ENCODE measurements at places on chromosomes 6 and 20. TPM values are rescaled to one million over a fixed set of nuclear protein-coding genes. Genes with fewer than 3 reads are reported as not detected.
A peak's percentile ranks its signal among the peaks of the same experiment; 100 is the strongest.

Gene DYNLT2
- 0.64 TPM for polyA plus RNA-seq

- DNase-seq, result peak; percentile 15
These were observed 3.0 kb downstream of the FLRT3 start for GRCh38 chr20:14334306-14334930.

Gene CASS4
- polyA plus RNA-seq, result 36.8 TPM

- DNase-seq, result no peak
These were observed 15.2 kb upstream of the PRR18 start for GRCh38 chr6:166323395-166323794.

DNA sequence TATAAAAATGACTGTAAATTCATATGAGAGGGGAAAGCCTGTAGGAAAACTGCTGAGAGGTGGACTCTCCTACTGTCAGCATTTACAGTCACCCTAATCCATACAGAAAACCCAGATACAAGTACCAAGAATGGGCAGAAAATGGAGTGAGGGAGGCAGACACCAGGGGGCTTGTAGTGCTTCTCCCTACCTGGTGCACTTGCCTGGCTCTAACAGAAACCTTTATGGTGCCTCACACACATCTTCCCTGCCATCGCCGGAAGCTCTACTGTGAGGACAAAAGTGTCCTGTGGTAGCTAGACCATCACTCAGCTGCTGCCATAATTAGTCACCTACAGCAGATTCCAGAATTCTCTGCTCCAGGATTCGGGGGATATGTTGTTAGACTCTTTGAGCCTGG, 441.3 kb downstream of the TFAP2B start:
- DNase-seq, result no peak

- DNase-seq, result no peak
These were observed 38.9 kb downstream of the COX4I2 start for GRCh38 chr20:31676609-31676989.

DNA sequence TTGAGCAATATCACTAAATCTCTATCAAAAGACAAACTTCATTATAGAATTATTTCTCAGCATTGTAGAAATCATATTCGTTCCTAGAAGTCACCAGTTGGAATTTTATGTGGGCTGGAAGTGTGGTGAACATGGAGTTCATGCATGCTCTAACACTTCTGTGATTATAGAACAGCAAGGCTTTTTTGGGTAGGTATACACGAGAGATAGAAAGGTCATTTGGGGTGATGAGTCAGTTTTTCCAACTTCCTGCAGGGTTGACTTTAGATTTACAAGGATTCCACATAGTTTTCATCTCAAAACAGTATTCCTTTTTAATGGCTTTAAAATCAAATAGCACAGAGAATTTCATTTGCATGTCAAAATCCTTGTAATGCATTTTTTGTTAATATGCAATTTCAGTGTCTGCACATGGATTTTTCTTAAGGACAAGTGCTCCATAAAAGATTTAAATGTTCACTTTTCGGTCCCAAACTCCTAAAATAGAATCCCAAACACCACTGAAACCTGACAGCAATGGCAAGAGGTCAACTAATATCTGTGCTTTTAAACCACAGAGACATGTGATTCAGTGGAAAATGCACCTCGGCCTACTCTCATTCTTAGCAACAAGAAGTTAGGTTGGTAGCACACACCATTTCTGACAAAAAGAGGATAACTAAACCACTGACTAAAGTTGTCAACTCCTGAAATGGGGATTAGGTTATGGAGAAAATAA, 211.0 kb downstream of the MOXD1 start:
- no peak for DNase-seq

DNA sequence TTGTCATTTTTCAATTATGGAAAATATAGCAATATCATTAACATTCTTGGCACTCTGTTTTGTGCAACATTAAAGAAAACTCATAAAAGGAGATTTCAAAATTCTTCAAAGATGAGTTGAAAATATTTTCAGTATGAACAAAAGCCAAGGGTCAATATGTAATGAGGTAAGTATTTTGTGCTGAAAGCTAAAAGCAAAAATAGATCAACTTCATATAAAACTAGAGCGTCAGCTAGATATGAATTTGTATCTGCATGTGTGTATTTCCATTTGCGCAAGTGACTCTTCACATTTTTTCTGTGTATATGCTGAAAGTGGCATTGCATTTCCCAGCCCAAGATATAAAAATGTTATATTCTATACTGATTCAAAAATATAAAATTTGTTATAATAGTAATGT, 492.1 kb upstream of the EYS start:
- no peak for DNase-seq

Gene ENPP1
- 22.5 TPM for polyA plus RNA-seq

Gene SLC4A11
- polyA plus RNA-seq, result 0.53 TPM

DNA sequence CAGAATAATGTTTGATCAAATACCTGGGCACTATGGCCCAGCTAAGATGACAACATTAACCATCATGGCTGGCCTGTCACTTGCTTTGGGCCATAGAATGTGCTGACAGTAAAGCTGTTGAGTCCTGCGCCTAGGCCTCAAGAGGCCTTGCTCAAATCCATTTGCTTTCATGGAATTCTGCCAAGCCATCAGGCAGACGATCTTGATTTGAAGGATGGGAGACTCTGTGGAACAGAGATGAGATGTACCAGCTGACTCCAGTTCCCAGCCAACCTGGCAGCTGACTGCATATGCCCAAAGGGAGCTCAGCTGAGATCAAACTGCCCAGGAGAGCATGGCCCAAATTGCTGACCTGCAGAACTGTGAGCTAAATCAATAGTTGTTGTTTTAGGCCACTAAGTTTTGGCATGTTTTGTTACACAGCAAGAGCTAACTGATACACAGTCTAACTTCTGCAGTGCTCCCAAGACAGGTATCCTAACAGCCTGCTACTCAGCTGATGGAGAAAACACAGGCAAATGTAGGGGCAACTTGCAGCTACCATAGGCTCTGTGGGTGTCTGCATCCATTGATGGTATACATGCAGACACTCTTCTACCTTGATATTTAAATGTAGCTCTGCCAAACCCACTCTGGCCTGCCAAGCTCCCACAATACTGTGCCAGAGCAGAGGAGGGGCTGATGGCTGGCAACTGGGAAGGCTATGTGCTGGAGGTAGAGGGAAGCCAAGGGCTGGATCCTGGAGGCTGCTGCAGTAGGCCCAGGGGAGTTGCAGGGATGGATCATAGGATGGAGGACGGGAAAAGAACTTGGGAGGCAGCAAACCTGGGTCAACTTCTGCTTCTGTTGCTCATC, 55.2 kb upstream of the RNF24 start:
- no peak for DNase-seq

DNA sequence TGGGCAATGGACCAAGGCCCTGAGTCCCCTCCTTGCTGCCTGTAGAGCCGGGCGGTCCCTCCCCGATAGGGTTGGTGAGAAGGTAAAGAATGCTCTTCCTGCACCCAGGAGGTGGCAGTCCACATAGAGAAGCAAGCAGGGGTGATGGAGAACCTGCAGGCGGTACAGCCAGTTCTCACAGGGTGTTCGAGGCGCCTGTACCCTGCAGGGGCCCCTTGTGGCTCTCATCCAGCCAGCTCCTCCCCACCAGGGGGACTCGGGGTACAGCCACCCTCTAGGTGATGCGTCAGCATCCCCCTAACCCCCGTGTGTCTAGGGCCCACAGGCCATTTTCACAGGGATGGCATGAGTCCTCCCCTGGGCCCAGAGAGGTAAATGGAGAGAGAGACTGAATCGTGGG, 5.1 kb upstream of the COL9A3 start:
- no peak for DNase-seq

GRCh38 chr6:92180090-92180489, 1239.3 kb downstream of the EPHA7 start:
- no peak for DNase-seq

GRCh38 chr6:51045548-51045947, 226.9 kb downstream of the TFAP2B start:
- DNase-seq, result no peak

Gene CDK19
- polyA plus RNA-seq, result 21.4 TPM

DNA sequence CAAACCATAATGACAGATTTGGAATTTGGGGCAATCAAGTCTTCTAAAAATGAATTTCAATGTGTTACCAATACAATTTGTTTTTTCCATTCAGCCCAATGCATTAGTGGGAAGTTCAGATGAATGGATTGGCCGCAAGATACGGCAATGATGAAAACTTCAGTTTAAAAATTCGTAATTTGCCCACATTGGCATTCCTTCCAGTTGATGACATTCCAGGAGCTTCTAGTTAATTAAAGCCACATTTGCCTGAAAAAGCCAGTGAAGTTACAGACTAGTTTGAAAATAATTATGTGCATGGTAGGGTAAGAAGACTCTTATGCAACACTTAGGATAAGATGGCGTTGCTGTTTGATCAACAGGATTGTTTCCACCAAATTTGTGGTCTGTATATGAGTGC, 46.2 kb downstream of the NHLRC1 start:
- no peak for DNase-seq

DNA sequence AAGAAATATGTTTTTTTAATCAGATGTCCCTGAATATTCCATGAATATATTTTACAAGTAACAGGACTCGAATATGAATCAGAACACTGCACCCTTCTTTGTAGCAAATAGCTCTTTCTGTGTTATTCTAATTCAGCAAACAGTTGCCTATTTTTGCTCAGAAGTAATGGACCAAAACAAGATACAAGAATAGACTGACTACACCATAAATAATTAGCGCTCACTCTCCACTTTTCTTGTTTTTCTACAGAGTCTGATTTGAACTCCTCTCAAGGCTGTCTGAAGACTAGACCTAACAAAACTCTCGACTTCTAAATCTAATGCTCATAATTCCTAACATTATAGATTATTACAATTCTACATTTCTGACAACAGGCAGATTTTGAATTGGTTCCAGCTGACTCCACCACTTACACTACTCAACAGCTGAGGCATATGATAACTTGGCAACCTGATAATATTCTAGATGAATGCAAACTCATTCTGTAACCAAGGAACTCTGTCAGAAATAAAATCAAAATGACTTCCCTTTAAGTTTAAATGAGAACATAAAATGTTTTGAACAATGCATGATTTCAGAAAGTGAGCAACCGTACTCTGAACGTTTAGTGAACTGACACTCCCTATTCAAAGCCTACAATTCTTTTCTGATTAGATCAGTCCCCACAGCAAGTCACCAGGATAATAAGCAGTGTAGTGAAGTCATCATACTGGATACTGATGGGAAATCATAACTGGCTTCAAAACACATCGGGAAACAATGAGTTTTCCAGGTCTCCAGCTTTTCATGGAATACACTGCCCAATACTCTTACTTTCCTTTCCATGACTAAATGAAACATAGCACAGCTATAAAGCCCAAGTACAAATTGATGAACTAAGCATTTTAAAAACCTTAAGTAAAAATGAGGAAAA, 114.2 kb upstream of the BEND6 start:
- no peak for DNase-seq

GRCh38 chr20:5642155-5642981, 107.8 kb upstream of the SHLD1 start:
- no peak for DNase-seq

Gene MUCL3
- not detected for polyA plus RNA-seq

Gene HCRTR2
- not detected for polyA plus RNA-seq

Gene SYCP2L
- 0.22 TPM for polyA plus RNA-seq
